ENCODE measurements at places on chromosomes 16 and 17.

DNA sequence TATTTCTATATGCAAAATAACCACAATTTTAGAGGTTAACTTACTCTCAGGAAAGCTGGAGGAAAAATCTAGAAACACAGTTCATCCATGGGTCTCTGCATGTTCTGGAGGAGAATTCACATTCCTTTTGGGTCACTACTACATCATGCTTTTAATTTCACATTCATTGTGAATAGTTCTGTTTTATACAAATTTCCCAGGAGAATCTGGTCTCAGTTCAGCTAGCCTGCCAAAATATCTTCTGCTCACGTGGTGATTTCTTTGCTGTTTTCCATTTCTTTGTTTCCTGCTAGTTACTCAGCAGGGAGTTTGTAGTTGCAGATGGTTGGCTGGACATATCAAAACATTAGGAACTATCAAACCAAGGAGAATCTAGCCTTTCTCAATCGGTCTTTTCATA is at the start of gene ABCA9:
Gene ABCA9, minus strand, starts transcription at position 106 of the 400 bp plus-strand sequence. CDS start 9,801 bp downstream, outside the sequence.
- DNase-seq = no peak

GRCh38 chr16:81921085-81921814 is 90.0 kb downstream of the SDR42E1 start:
- no peak for DNase-seq

- DNase-seq = no peak
These were observed 49.9 kb downstream of the NT5M start for GRCh38 chr17:17352836-17353624.

GRCh38 chr17:62816282-62816839 is 8.2 kb upstream of the MARCHF10 start:
- no peak for DNase-seq

GRCh38 chr16:17271687-17272086 is 199.1 kb downstream of the XYLT1 start:
- DNase-seq = peak; percentile 31

GRCh38 chr17:5355421-5356129 is 63.9 kb downstream of the NUP88 start:
- no peak for DNase-seq

GRCh38 chr16:69013991-69014390 is 91.5 kb upstream of the HAS3 start:
- no peak for DNase-seq

DNA sequence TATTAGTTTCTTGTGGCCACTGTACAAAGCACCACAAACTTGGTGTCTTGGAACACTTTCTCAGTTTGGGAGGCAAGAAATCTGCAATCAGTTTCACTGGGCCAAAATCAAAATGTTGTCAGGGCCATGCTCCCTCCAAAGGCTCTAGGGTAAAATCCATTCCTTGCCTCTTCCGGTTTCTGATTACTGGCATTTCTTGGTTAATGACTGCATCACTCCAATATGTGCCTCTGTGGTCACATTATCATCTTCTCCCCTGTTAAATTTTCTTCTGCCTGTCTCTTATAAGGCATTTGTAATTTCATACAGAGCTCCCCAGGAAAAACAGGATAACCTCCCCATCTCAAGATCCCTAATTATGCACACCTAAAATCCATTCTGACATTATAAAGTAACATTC is 34.8 kb downstream of the ZNF287 start:
- DNase-seq = no peak

DNA sequence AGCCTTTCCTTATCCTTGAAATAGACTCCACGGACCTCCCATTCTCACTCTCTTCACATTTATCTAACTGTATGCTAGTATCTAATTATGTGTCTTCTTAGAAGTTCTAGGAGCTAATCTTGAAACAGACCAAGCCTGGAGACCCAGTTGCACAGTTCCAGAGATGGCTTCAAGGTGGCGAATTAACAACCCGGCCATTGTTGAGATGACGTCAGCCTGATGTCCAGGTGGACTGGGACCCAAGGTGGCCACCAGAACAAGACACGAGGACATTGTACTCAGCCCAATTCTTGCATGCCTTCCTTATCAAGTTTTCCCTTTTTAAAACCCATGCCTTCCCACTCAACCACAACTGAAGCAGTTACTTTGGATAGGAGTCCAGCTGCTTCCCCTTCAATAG is 29.5 kb upstream of the WWOX start:
- no peak for DNase-seq

- no peak for DNase-seq
These were observed 136.2 kb upstream of the RCVRN start for GRCh38 chr17:10041287-10041612.

- DNase-seq = no peak
These were observed 19.3 kb downstream of the IGFBP4 start for GRCh38 chr17:40462343-40463121.

DNA sequence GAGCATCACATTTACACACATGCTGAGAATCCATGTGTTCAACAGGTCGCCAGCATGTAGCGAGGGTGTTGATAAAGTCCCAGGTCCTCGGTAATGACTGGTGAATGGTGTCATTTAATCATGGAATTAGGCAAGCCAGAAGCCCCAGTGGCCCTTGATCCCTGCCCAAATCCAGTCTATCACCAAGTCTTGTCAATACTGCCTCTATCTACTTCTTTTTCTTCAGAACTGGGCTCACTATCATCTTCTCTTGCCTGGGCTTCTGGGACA is 31.3 kb upstream of the MED13 start:
- DNase-seq = no peak

DNA sequence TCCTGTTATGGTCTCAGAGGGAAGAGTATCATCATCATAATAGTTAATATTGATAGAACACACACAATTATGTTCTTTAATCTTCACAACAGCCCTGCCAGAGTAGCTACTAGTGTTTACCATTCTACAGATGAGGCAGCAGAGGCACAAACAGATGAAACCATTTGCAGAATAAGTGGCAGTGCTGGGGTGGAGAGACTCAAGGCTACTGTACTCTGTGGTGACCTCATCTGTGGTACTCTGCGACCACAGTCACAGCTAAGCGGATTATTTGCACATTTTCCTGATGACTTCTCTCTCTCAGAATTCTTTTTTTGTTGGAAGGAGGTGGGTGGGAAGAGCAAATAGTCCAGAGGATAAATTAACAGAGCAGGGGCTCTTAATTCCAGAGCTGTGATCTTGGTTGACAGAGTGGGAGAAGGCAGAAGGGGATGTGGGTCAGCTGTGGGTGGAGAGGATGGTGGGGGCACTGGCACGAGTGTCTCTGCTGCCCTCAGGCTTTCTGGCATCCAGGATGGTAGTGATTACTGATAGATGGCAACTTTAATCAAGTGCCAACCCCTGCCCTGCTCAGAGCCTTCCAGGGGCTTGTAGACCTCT is 41.8 kb downstream of the MRM1 start:
- no peak for DNase-seq

DNA sequence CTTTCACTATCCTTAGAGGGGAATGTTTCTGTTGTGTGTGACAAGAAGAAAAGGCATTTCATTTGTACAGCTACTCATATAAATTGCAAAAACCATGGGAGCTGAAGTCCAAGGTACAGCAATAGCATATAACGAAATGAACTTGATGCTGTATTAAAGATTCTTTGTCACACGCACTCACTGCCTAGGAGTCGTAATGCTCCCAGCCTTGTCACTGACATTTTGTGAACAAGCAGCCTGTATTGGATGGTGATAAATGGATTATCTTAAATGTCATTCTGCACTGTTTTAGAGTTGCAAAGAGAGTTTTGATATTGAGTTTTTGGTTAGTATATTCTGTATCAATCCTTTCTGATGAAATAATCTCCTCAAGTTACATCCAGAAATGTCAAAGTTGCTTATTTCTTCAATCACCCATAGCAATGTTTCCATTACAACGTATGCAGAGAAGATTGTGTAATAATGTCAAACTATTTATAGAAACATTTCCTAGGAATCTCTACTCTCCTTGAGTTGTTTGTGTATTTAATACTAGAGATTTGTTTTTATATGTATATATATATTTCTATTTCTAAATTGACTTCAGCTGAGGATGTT is 270.6 kb downstream of the FTO start:
- DNase-seq = no peak

- DNase-seq = no peak
These were observed 39.4 kb downstream of the TUBD1 start for GRCh38 chr17:59853168-59853918.

- DNase-seq = no peak
These were observed 86.8 kb upstream of the WSB1 start for GRCh38 chr17:27207073-27207513.

- DNase-seq = no peak
These were observed 23.6 kb downstream of the KCTD19 start for GRCh38 chr16:67302970-67303369.

DNA sequence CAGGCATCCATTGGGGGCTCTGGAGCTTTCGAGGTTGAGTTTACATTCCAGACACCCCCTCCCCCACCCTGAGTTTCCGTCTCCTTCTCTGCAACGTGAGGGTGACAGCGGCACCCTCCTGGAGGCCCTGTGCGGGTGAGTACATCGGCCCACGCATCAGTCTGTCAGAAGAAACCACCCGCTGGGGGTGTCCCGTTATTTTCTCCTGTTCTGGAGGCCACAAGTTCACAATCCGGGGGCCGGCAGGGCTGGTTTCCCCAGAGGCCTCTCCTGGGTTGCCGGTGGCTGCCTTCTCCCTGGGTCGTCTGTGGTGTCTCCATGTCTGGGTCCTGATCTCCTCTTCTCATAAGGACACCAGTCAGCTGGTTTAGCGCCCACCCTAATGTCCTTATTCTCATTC is 35.7 kb downstream of the GSE1 start:
- no peak for DNase-seq

- no peak for DNase-seq
These were observed 288.5 kb downstream of the CDH13 start for GRCh38 chr16:82915139-82915824.

DNA sequence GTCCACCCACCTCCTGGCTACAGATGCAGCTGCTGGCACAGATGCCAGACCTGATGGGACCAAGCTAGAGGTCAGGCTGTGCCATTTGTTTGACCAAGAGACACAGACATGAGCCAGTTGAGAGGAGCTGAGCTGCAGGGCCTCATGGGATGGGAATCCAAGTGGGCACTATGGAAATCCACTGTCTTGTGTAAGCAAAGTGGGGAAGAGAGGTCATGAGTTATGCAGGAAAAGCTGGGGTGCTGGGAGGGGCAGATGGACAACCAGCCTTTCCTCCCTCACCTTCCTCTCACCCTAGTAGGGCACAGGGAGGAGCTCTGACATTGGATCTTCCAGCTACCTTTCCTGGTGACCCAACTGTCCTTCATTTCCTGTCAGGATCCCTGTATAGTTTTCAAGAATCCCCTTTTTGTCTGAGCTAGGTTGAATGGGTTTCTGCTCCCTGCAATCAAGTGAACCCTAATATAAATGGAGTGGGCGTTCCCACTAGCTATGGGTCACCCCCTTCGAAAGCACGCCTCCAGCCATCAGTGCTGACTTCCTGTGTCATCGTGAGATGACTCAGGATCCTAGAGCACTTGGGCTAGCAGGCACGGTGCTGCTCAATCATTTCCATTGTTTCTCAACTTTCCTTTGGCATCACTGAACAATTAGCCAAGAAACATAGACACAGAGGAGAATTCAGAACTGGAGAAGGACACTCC is 13.6 kb downstream of the ATPAF2 start:
- no peak for DNase-seq

DNA sequence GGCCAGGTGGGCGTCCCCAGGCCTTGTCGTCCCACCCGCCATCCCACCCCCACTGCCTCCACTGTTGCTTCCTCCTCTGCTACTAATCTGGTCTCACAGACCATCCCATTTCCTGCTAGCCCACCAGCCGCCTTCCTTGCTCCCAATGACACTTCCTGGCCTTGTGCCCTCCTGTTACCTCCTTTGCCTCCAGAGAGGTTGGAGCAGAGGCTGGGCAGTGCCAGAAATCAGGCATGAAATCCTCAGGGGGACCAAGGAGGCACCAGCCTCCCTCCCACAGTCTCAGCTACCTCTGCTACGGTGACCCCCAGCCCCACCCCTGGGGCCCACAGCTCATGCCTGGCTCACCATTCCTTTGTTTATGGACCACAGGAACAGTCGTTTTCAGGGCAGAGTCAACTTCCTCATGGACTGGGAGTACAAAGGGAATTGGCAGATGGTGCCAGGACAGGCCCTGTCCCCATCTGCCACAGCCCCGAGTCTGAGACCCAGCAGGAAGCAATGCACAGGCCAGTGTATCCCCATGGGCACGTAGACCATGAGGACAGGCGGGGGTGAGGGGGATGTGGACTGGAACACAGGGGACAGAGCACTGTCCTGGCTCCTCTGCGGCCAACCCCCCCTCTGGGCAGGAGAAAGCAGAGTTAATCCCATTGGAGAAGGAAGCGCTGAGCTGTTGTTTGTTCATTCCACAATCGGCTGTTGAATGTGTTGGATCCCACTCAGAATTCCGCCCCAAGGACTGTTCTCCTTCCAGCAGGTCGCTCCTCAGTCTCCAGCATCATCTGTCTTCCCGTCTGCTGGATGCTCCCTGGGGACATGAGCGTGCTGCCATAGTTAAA is 2.2 kb upstream of the CDH5 start:
- no peak for DNase-seq

DNA sequence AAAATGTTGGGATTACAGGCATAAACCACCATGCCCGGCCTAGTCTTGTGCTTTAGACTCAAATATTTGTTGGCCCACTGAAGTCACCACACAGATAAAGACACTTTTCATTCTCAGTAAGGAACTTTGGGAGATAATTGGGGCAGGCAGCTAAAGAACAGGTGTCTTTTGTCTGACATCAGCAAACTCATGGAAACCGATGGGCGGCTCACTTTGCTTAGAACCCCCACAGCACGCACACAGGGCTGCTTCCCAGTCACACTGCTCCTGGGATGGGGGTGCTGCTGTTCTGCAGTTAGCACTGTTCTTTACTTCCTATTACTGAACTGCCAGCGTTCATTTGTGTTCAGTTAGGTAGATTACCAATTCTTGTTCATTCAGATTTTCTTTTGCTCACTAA is 18.0 kb upstream of the BRCA1 start:
- no peak for DNase-seq

- no peak for DNase-seq
These were observed 24.8 kb upstream of the SLC38A7 start for GRCh38 chr16:58709333-58709732.

DNA sequence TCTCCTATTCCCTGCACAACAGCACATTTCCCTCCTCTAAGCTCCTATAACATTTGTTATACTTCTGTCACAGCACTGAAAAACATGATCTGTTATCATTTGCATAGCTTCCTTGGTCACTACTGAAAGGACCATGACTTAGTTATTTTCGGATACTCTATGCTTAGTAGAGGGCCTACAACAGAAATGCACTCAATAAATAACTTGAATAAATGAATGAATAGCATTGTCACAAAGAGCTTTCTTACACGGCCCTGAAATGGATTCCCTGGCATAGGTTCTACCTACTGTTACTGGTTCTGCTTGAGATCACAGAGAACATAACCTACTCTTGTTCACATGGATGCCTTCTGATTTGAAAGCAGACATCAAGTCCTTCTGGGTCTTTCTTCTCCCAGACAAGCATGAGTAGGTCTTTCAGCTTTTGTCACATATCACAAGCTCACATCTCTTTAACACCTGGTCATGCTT is 41.6 kb downstream of the MYO1D start:
- no peak for DNase-seq

GRCh38 chr17:981292-981658 is 1.7 kb upstream of the NXN start:
- DNase-seq = no peak

- no peak for DNase-seq
These were observed 44.7 kb downstream of the CYTH1 start for GRCh38 chr17:78737332-78737731.

- DNase-seq = no peak
These were observed 125.3 kb upstream of the SMURF2 start for GRCh38 chr17:64787255-64787920.

- no peak for DNase-seq
These were observed 75.5 kb downstream of the SLC5A11 start for GRCh38 chr16:24921229-24921628.

GRCh38 chr17:49554694-49555494 is 20.8 kb upstream of the NXPH3 start:
- DNase-seq = no peak
